Activated naive CD4-positive, alpha-beta T cell treated with anti-CD3 and anti-CD28 coated beads for 36 hours (primary cell): ENCODE measurements at places on chromosomes 3 and 15.

- H3K4me1 ChIP-seq: peaks cover 17% of the 10 kb centered on the region
- DNase-seq: no peak
- peak overlapping the region; percentile 90 for H3K4me3 ChIP-seq
- no peaks in the 10 kb centered on the region for H3K27me3 ChIP-seq
- peak overlapping the region; percentile 88 for H3K27ac ChIP-seq
Measured at GRCh38 chr3:158671821-158672214, 630 bp downstream of the LXN start.

- H3K27me3 ChIP-seq: peaks cover 70% of the 10 kb centered on the region
- H3K4me3 ChIP-seq: peak overlapping the region; percentile 42
- DNase-seq: no peak
- no peak overlapping the region for H3K27ac ChIP-seq
Measured at GRCh38 chr3:128488636-128488990, 4.4 kb downstream of the GATA2 start.

GRCh38 chr3:130835483-130835882 is 58.4 kb upstream of the ATP2C1 start:
- no peaks in the 10 kb centered on the region for H3K36me3 ChIP-seq
- H3K4me3 ChIP-seq: no peak overlapping the region
- no peak overlapping the region for H3K27ac ChIP-seq

- no peaks in the 10 kb centered on the region for H3K27me3 ChIP-seq
- H3K36me3 ChIP-seq: no peaks in the 10 kb centered on the region
- DNase-seq: no peak
- peak overlapping the region; percentile 44 for H3K4me3 ChIP-seq
Measured at GRCh38 chr3:43291546-43291945, 5.2 kb downstream of the SNRK start.

- no peak for DNase-seq
- H3K27me3 ChIP-seq: no peaks in the 10 kb centered on the region
- no peaks in the 10 kb centered on the region for H3K36me3 ChIP-seq
- H3K4me3 ChIP-seq: no peak overlapping the region
Measured at GRCh38 chr3:55826731-55827496, 339.8 kb upstream of the WNT5A start.

- peak; percentile 66 for DNase-seq
- peaks cover 80% of the 10 kb centered on the region for H3K4me1 ChIP-seq
- no peaks in the 10 kb centered on the region for H3K36me3 ChIP-seq
- H3K27me3 ChIP-seq: no peaks in the 10 kb centered on the region
- peak overlapping the region; percentile 5 for H3K4me3 ChIP-seq
Measured at GRCh38 chr3:43194490-43195114, 88.7 kb upstream of the POMGNT2 start.

DNA sequence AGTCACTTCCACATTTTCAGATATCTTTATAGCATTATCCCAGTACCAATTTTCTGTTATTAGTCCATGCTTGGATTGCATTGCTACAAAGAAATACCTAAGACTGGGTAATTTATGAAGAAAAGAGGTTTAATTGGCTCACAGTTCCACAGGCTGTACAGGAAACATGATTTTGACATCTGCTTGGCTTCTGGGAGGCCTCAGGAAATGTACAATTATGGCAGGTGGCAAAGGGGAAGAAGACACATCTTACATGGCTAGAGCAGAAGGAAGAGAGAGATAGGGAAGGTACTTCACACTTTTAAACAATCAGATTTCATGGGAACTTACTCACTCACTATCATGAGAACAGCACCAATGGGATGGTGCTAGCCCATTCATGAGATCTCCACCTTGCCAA is 172.3 kb upstream of the GPR149 start:
- no peak for DNase-seq
- no peak overlapping the region for H3K4me3 ChIP-seq
- no peak overlapping the region for H3K27ac ChIP-seq
- no peaks in the 10 kb centered on the region for H3K27me3 ChIP-seq

DNA sequence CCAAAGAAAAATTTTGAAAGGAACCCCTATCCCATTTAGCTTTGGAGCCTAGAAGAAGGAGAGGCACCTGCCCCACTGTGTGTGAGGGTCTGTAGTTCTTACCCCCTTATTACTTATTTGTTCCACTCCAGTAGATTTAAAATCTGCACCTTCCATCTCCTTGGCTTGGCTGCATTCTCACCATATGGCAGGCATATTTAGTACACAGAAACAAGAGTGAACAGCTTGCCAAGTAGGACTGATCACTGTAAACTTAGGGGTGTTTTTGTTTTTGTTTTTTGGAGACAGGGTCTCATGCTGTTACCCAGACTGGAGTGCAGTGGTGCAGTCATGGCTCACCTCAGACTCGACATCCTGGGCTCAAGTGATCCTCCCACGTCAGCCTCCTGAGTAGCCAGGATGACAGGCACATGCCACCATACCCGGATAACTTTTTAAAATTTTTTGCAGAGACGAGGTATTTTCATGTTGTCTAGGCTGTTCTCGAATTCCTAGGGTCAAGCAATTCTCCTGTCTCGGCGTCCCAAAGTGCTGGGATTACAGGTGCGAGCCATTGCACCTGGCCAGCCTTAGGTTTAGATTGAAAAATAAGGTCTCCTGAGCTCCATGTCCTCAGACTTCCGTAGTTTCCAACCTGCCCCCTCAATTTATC is 14.1 kb upstream of the ANXA2 start:
- peaks cover under 1% of the 10 kb centered on the region for H3K36me3 ChIP-seq
- no peak overlapping the region for H3K27ac ChIP-seq
- no peaks in the 10 kb centered on the region for H3K27me3 ChIP-seq
- DNase-seq: no peak

GRCh38 chr3:152031321-152031720 is 157.9 kb downstream of the SUCNR1 start:
- H3K4me3 ChIP-seq: no peak overlapping the region
- H3K36me3 ChIP-seq: no peaks in the 10 kb centered on the region
- no peak for DNase-seq
- no peaks in the 10 kb centered on the region for H3K4me1 ChIP-seq

- DNase-seq: no peak
- H3K4me1 ChIP-seq: no peaks in the 10 kb centered on the region
- no peaks in the 10 kb centered on the region for H3K36me3 ChIP-seq
- no peak overlapping the region for H3K4me3 ChIP-seq
Measured at GRCh38 chr3:140013220-140013619, 78.2 kb downstream of the CLSTN2 start.

DNA sequence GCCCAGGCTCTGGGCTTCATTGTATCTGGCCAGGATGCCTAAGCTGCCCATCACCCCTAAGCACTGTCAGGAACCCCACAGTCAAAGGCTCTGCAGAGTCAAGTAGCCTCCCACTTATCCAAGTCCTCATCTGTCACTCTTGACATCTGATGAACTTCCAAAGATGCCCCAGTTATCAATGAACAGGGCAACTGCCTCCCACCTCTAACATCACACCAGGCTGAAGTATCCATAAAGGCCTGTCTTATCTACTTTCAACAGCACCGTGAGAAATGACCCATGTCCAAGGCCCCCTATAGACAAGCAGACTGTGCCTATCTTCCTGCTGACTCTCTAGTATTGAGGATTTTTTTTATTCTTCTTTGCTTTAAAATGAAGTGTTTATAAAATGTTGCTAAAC is 56.4 kb downstream of the TRIM69 start:
- no peaks in the 10 kb centered on the region for H3K36me3 ChIP-seq
- H3K4me1 ChIP-seq: peaks cover 23% of the 10 kb centered on the region
- H3K27me3 ChIP-seq: peaks cover 3% of the 10 kb centered on the region
- no peak for DNase-seq

- peaks cover 69% of the 10 kb centered on the region for H3K4me1 ChIP-seq
- H3K27ac ChIP-seq: no peak overlapping the region
- H3K27me3 ChIP-seq: no peaks in the 10 kb centered on the region
- no peak overlapping the region for H3K4me3 ChIP-seq
- DNase-seq: no peak
- H3K36me3 ChIP-seq: peaks cover 39% of the 10 kb centered on the region
Measured at GRCh38 chr3:67640023-67640660, 14.3 kb downstream of the SUCLG2 start.

- no peaks in the 10 kb centered on the region for H3K36me3 ChIP-seq
- no peak overlapping the region for H3K4me3 ChIP-seq
- DNase-seq: no peak
- peaks cover 5% of the 10 kb centered on the region for H3K27me3 ChIP-seq
- no peak overlapping the region for H3K27ac ChIP-seq
- H3K4me1 ChIP-seq: no peaks in the 10 kb centered on the region
Measured at GRCh38 chr3:25396686-25397085, 31.4 kb upstream of the RARB start.

- no peaks in the 10 kb centered on the region for H3K4me1 ChIP-seq
- peaks cover 14% of the 10 kb centered on the region for H3K27me3 ChIP-seq
- H3K27ac ChIP-seq: no peak overlapping the region
- no peak overlapping the region for H3K4me3 ChIP-seq
- DNase-seq: no peak
Measured at GRCh38 chr3:133079621-133080020, 41.4 kb downstream of the TMEM108 start.

DNA sequence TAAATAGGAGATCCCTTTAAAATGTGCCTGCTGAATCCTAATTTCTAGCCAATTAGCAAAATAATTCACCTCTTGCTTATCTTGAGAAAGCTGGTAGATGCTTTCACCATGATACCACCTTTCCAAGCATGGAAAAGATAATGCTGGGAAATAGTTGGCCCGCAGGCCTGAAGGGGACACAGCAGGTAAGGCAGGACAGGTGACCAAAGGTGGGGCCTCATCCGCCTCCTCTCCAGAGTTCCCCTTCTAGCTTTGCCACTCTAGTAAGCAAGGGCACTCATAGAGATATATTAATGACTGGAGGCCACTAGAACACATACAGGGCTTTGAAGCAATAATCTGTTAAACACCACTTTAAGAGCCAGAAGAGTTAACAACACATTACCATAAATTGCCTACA is 45.5 kb downstream of the SATB1 start:
- peak overlapping the region; percentile 19 for H3K4me3 ChIP-seq
- no peaks in the 10 kb centered on the region for H3K27me3 ChIP-seq
- DNase-seq: no peak
- H3K36me3 ChIP-seq: peaks cover 58% of the 10 kb centered on the region
- peaks cover 82% of the 10 kb centered on the region for H3K4me1 ChIP-seq

GRCh38 chr3:83033133-83033532 is 1271.7 kb upstream of the GBE1 start:
- no peaks in the 10 kb centered on the region for H3K4me1 ChIP-seq
- H3K36me3 ChIP-seq: no peaks in the 10 kb centered on the region
- H3K27ac ChIP-seq: no peak overlapping the region
- H3K4me3 ChIP-seq: no peak overlapping the region

DNA sequence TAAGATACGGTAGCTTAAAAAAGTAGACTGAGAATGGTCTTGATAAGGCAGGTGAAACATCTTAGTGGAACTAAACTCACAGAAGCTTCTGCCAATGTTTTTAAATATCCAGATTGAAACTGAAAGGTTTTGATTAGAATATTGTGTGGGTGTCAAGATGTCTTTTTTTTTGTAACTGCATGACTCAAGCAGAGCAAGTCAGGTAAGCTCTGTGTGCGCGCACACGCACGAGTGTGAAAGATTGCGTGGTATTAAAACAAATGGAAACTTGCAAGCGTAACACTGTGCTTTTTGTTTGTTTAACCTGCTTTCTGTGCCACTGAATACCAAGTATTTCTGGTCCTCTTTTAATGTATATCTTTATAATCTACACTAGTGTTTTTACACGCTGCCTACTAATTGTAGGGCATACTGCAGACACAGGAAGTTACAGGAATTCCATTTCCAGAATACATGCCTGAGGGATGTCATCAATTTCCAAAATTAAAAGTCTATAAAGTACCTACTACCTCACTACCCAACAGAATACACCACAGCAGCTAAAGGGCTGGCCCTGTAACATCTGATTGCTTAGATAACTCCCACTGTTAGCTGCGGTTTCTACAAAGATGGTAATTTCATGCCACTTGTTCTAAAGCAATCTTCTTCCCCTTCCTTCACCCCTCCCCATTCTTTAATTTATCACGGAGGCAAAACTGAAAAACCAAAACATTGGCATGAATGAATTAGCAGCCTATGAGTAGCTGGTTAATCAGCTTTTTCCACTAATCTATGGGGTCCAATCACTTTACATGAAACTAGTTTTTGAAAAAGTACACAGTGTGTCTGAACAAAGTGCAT is 472.8 kb downstream of the SHQ1 start:
- H3K27me3 ChIP-seq: no peaks in the 10 kb centered on the region
- H3K4me3 ChIP-seq: peak overlapping the region; percentile 20
- H3K36me3 ChIP-seq: peaks cover 20% of the 10 kb centered on the region
- peaks cover 62% of the 10 kb centered on the region for H3K4me1 ChIP-seq
- H3K27ac ChIP-seq: peak overlapping the region; percentile 82

GRCh38 chr3:40961104-40961857 is 238.0 kb upstream of the CTNNB1 start:
- peak overlapping the region; percentile 63 for H3K27ac ChIP-seq
- H3K36me3 ChIP-seq: no peaks in the 10 kb centered on the region
- H3K27me3 ChIP-seq: peaks cover 20% of the 10 kb centered on the region
- peaks cover 8% of the 10 kb centered on the region for H3K4me1 ChIP-seq
- H3K4me3 ChIP-seq: no peak overlapping the region
- no peak for DNase-seq

DNA sequence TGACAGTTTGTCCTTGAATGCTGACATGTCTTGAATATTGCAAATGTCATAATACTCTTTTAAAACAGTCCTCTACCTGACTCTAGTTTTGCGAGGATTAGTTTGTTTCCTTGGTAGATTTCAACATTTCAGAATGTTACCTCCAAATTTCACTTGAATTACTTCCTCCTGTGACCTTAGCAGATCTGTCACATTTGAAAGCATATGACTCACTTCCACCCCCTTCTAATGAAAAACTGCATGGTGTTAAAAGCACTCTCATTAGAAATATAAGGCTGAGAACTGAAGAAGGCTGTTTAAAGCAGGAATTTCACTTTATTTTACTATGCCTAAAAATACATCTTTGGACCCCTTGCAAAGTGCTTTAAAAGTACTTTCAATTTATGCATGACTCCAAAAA is 598.7 kb upstream of the TGFBR2 start:
- no peak overlapping the region for H3K27ac ChIP-seq
- no peak for DNase-seq
- H3K36me3 ChIP-seq: no peaks in the 10 kb centered on the region

DNA sequence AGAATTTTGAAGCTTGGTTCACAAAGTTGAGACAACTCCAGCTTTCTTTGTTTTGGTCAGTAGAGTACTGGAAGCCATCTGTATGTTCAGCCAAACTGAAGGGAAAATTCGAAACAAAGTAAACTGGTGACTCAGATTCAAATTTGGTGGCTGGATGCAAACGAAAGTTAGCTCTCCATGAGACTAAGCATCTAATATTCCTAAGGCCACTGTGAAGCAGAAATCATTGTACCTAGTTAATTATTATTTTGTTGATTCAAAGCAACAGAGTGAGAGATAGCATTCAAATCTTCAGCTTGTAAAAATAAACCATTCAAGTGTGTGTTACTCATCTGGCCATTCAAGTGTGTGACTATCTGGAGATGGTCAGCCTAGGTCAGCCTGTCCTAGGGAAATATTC is 42.1 kb downstream of the NR2F2 start:
- no peak overlapping the region for H3K27ac ChIP-seq
- no peaks in the 10 kb centered on the region for H3K4me1 ChIP-seq
- H3K4me3 ChIP-seq: no peak overlapping the region
- H3K36me3 ChIP-seq: peaks cover 1% of the 10 kb centered on the region

- no peak overlapping the region for H3K4me3 ChIP-seq
- no peaks in the 10 kb centered on the region for H3K4me1 ChIP-seq
- H3K36me3 ChIP-seq: peaks cover 2% of the 10 kb centered on the region
- DNase-seq: no peak
- no peak overlapping the region for H3K27ac ChIP-seq
Measured at GRCh38 chr3:114554731-114555130, 260.9 kb downstream of the TIGIT start.
